HEK293T (cell line): ENCODE measurements at places on chromosomes 16 and 17.

- DNase-seq, result no peak
Observed at GRCh38 chr17:57481910-57482391, 225.6 kb downstream of the MSI2 start.

- DNase-seq, result no peak
Observed at GRCh38 chr16:47787696-47788095, 326.6 kb downstream of the PHKB start.

GRCh38 chr17:50865868-50866260, 290 bp downstream of the TOB1 start:
- no peak for DNase-seq

GRCh38 chr17:38547444-38547843, 58.3 kb downstream of the SRCIN1 start:
- DNase-seq, result no peak

DNA sequence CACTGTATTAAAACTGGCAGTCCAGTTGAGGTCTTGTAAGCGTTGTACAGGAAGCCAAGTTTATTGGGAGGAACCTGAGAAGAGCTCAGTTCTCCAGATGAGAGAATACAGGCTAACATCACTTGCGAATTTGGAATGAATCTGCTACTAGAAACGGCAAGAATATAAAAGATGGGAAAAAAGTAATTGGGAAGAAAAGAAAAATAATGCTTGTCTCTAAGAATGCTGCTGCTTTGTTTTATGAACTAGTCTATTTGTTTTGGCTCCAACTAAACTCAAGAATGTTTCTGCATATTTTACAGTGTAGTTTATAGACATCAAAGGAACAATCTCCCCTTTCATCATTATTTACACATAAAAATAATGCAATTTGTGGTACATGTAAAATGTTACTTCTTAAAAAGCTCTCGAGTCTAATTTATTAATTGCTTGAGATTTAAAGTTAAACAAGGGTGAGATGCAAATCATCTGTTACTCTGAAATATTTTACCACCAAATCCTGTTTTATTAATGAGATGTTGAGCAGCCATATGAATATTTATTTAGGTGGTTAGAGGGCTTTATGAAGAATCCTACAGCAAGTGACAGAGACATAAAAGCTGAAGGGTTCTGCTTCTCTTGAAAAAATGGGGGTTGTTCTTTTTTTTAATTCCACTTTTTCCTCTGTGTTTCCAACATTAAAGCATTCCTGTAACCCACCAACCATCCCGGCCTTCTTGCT, 162.1 kb upstream of the AXIN2 start:
- no peak for DNase-seq
